ENCODE measurements at places on chromosomes 11 and 22. TPM values are rescaled to one million over a fixed set of nuclear protein-coding genes. Genes with fewer than 3 reads are reported as not detected.

- H3K36me3 ChIP-seq: peaks cover 34% of the 10 kb centered on the region
- no peak overlapping the region for H3K27ac ChIP-seq
- H3K4me3 ChIP-seq: no peak overlapping the region
- no peak for DNase-seq
Measured at GRCh38 chr22:29359469-29359868, 28.9 kb downstream of the AP1B1 start.

- no peak overlapping the region for H3K4me3 ChIP-seq
- DNase-seq: no peak
- H3K36me3 ChIP-seq: no peaks in the 10 kb centered on the region
- no peaks in the 10 kb centered on the region for H3K4me1 ChIP-seq
- H3K27me3 ChIP-seq: peaks cover 1% of the 10 kb centered on the region
Measured at GRCh38 chr11:60938500-60938899, 13.5 kb downstream of the SLC15A3 start.

GRCh38 chr22:50705219-50705691, 32.6 kb downstream of the SHANK3 start:
- H3K27ac ChIP-seq: no peak overlapping the region
- H3K27me3 ChIP-seq: peaks cover 2% of the 10 kb centered on the region
- no peak overlapping the region for H3K4me3 ChIP-seq

DNA sequence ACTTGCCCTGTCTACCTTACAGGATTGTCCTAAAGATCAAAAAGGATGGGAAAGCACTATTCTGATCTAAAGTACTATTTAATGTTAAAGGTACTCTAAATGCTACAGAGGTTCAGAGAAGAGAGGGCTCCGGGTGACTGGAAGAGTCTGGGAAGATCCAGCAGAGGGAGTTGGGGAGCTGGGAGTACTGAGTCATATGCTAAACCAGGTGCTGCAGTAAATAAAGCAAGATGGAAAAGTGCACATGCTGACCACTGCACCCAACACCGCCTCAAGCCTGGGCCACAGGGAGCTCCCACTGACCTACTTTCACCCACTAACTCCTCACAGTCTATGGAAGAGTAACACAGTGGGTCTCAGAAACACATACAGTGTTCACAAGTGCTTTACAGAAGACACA, 49.3 kb downstream of the WT1 start:
- no peak overlapping the region for H3K27ac ChIP-seq
- no peak for DNase-seq
- no peaks in the 10 kb centered on the region for H3K4me1 ChIP-seq
- no peak overlapping the region for H3K4me3 ChIP-seq
- H3K27me3 ChIP-seq: peaks cover 19% of the 10 kb centered on the region
- no peaks in the 10 kb centered on the region for H3K36me3 ChIP-seq

Gene TOMT
- not detected for total RNA-seq

Data from activated CD4-positive, alpha-beta memory T cell treated with anti-CD3 and anti-CD28 coated beads, Interleukin-2, amount 10 ng/mL, durations not matched to agents 7 days and 5 days (primary cell).